Activated T-helper 2 cell treated with anti-CD3 and anti-CD28 coated beads, Interferon-gamma antibody, Interleukin-2, Interleukin-4, amounts not matched to agents 10 μg/mL and 5 μg/mL and 100 μg/mL, durations not matched to agents 14 hours and 24 hours and 36 hours (primary cell): ENCODE measurements at places on chromosomes 11 and 22. TPM values are rescaled to one million over a fixed set of nuclear protein-coding genes. Genes with fewer than 3 reads are reported as not detected.

DNA sequence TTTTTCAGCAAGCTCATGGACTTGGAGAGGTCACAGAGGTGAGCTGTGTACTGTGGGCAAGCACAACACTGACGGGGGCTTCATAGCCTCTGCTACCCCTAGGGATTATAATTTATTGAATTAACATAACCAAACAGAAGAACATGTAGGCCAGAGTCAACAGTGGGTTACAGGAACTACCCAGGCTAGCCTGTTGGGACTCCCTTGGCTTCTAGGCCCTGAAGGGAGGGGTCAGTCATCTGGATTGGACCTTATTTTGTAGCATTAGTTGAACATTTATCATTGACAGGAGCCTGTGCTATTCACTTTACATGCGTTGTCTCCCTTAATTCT lies 56.9 kb downstream of the KREMEN1 start:
- no peak for DNase-seq
- H3K27ac ChIP-seq, result no peak overlapping the region
- no peak overlapping the region for H3K4me3 ChIP-seq
- peaks cover 13% of the 10 kb centered on the region for H3K27me3 ChIP-seq

Gene TRPM5
- not detected in 2 replicates for total RNA-seq

- no peak for DNase-seq
- H3K4me1 ChIP-seq, result peaks cover under 1% of the 10 kb centered on the region
- H3K27ac ChIP-seq, result no peak overlapping the region
- H3K36me3 ChIP-seq, result no peaks in the 10 kb centered on the region
- peaks cover 25% of the 10 kb centered on the region for H3K27me3 ChIP-seq
Observed at GRCh38 chr11:35938231-35938630, 5.6 kb upstream of the LDLRAD3 start.

Gene RFPL2
- total RNA-seq, result 0.16 TPM in 1 of 2 replicates, not detected in the other

DNA sequence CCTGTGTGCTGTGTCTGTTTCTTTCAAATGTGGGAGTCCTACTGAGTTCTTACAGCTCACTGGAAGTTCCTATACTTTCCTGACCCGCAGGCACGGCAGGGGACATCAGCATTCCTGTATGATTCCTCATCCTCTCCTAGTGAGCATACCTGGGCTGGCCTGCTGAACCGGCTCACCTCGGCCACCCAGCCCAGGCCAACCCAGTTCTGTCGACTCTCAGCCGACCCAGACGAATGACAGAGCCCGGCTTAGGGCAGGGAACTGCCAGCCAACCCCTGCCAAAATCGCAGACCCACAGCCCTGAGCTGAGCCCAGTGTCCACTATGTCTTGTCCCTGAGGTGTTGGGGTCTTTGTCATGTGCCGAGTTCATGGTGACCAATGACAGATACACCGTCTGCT lies 339.7 kb downstream of the BRD1 start:
- H3K4me3 ChIP-seq, result no peak overlapping the region
- DNase-seq, result no peak
- no peaks in the 10 kb centered on the region for H3K27me3 ChIP-seq
- H3K27ac ChIP-seq, result no peak overlapping the region
- no peaks in the 10 kb centered on the region for H3K4me1 ChIP-seq

DNA sequence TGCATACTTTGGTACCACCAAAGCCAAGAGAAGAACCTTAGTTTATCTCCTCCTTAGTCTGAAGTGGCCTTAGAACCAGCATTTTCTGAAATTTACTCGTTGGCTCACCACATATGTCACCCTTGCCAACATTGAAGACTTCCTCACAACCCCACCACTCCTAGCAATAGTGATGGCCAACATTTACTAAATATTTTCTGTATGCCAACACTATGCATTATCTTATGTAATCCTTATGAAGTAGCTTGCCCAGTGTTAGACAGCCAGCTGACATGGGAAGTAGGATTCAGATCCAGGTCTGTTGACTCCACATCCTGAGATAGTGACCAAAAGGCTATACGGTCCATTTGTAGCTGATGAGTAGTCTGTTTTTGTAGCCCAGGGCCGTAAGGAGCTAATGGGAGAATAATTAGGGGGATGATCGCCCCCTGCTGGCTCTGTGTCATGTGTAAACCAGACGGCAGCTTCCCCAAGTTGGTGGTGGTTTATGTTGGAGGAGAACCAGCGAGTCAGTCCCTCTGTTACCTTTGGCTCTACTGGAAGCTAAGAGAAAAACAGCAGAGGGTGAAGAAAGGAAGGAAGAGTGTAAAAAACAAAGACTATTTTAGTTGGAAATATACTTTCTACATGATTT lies 120.5 kb upstream of the RASSF10 start:
- H3K4me1 ChIP-seq, result no peaks in the 10 kb centered on the region
- no peak overlapping the region for H3K4me3 ChIP-seq
- H3K36me3 ChIP-seq, result no peaks in the 10 kb centered on the region
- H3K27me3 ChIP-seq, result peaks cover 8% of the 10 kb centered on the region
- no peak overlapping the region for H3K27ac ChIP-seq

DNA sequence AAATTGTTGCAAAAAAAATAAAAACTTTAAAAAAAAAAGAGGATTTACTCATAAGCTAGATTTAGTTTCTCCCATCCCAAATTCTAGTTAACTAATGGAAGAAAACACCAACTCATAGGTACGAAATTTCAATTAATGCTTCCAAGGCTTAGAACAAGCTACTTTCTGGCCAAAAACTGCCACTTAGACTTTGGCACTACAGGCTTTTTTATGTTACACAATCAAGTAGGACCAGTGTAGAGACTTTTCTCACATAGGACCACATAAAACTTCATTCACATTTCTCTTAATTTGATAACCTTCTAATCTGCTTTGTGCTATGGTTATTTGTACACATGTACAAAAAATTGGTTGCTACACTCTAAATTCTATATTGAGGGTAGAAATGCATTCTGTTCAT lies 3.1 kb downstream of the ST13 start:
- no peaks in the 10 kb centered on the region for H3K27me3 ChIP-seq
- no peak overlapping the region for H3K27ac ChIP-seq
- H3K36me3 ChIP-seq, result peaks cover 40% of the 10 kb centered on the region

Gene FOXRED1
- total RNA-seq, result 48.7 and 52.3 TPM in 2 replicates

DNA sequence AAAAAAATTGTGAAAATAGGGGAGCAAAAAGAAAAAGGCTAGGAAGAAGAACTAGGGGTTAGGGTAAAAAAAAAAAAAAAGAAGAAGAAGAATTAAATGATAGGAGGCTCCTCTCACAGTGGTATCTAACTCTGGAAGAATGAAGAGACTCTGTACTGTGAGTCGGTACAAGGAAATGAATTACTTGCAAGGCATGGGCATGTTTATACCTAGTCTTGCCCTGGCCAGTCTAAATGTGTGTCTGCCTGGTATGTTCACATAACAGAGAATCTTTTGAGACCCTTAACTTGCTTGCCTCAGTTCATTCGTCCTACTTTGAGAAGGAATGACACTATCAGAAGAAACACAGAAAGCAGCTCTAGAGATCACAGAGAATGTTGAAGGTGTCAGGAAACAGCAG lies 159.6 kb downstream of the SWAP70 start:
- H3K27me3 ChIP-seq, result no peaks in the 10 kb centered on the region
- H3K36me3 ChIP-seq, result no peaks in the 10 kb centered on the region
- no peak for DNase-seq
- H3K4me1 ChIP-seq, result peaks cover 9% of the 10 kb centered on the region
- no peak overlapping the region for H3K27ac ChIP-seq

DNA sequence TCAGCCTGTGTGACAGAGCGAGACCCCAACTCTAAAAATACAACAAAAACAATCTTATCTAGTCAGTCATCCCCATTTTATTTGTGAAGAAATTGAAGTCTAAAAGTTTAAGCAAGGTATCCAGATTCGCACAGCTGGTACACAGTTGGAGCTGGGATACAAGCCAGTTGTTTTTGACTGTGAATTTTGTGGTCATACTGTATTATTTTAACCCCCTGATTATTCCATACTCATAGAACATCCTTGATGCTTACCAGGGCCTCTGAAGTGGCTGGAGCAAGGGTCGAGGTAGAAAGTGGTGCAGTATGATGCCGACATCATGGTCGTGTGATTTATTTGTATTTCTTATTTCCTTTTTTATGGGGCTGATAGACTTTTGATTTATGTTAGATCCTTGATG lies 50.0 kb downstream of the BID start:
- no peak for DNase-seq
- peaks cover 22% of the 10 kb centered on the region for H3K36me3 ChIP-seq
- no peak overlapping the region for H3K27ac ChIP-seq
- no peak overlapping the region for H3K4me3 ChIP-seq
- H3K4me1 ChIP-seq, result peaks cover 7% of the 10 kb centered on the region

- peaks cover 29% of the 10 kb centered on the region for H3K36me3 ChIP-seq
- no peak for DNase-seq
- H3K27ac ChIP-seq, result no peak overlapping the region
Observed at GRCh38 chr22:31652088-31652487, 9.9 kb downstream of the PISD start.

Gene TMEM151A
- not detected in 2 replicates for total RNA-seq

DNA sequence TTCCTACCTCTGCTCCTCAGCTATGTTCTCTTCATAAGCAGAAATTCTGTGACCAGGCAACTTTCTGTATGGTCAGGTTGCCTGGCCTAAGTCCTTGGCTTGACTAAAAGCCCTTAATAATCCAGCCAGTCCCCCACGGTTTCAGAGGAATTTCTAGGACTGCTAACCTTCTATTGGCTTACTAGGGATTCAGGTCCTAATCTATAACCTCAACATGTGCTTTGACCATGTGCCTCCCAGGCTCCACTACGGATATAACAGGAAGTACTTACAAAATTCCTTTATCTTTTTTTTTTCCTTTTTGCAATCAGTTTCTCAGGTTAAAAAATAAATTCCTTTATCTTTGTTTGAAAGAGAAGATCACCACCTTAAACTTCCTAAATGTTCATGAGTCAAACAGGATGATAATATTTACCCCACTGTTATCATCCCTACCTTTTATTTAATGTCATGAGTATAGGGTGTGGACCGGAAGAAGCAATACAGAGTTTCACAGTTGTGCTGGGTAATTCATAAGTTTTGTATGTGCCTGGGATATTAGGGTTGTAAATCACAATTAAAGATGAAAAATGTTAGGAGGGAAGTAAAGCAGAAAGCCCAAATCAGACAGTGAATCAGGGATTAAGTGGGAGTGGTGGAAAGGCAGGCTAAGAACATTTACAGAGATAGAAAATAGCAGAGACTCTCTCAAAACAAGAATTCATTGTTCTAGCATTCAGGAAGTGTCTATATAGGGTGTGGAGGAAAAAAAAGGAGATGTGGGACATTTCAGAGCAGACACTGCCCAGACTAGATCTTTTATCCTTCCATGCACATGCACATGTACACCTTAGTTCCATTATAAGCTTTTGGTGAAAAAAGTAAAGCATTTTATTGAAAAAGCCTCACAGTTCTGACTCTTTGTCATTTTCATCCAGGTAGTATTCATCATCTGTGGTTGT lies 10.7 kb upstream of the POGLUT3 start:
- no peak overlapping the region for H3K27ac ChIP-seq
- H3K4me1 ChIP-seq, result peaks cover 3% of the 10 kb centered on the region
- no peaks in the 10 kb centered on the region for H3K36me3 ChIP-seq
- peaks cover 11% of the 10 kb centered on the region for H3K27me3 ChIP-seq

Gene RIC3
- 2.3 and 3.2 TPM in 2 replicates for total RNA-seq

- peaks cover 37% of the 10 kb centered on the region for H3K36me3 ChIP-seq
- no peaks in the 10 kb centered on the region for H3K27me3 ChIP-seq
- peak overlapping the region; percentile 54 for H3K27ac ChIP-seq
Observed at GRCh38 chr11:130246738-130247137, 68.0 kb downstream of the ZBTB44 start.

GRCh38 chr22:28736301-28737155 lies 5.1 kb downstream of the CHEK2 start:
- H3K27me3 ChIP-seq, result no peaks in the 10 kb centered on the region
- DNase-seq, result no peak
- peaks cover 38% of the 10 kb centered on the region for H3K36me3 ChIP-seq

Gene P2RY6
- total RNA-seq, result not detected in 2 replicates

Gene IL10RA
- 144 and 147 TPM in 2 replicates for total RNA-seq

GRCh38 chr11:14446701-14447169 lies 52.9 kb downstream of the COPB1 start:
- H3K27ac ChIP-seq, result no peak overlapping the region
- H3K4me1 ChIP-seq, result peaks cover 31% of the 10 kb centered on the region
- H3K27me3 ChIP-seq, result no peaks in the 10 kb centered on the region
- H3K4me3 ChIP-seq, result no peak overlapping the region
- no peak for DNase-seq

DNA sequence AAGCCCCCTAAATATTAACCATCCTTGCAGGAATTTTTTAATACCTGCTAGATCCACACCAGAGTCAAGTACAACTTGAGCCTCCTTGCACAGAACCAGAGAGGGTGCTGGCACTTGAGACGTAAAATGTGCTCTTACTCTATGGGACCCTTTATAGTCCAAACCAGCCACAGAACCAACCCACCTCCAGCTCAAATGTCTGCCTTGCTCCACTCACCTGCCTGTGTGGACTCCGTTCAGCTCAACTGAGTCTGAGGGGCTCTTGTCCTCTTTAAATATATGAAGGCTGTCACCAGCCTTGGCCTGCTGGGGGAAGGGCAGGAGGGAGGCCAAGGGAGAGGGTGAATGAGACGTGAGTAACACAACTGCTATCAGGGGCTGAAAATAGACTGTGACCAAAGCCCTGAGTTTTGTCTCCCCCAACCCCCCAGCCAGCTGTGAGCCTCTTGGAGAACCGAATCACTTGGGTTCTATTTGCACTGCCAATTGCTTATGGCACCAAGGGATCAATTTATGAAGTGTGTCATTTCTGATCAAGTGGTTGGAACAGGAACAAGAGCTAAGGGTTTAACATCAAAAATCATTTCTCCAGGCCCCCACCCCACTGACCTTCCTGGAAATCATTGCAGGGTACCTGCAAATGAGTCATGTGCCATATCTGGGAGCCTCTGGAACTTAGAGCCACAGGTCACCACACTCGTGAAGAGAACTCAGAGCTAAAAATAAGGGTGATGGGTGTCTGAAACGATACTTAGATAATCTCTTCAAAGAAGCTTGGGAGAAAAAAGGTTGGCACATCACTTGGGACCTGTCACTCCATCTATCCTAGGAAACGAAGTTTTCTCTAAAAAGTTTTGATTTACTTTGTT lies at the start of gene CSRP3:
Gene CSRP3, minus strand, starts transcription at position 247 of the 869 bp plus-strand sequence. CDS start 9,535 bp downstream, outside the sequence.
- H3K4me3 ChIP-seq, result no peak within 1 kb of the TSS
- H3K4me1 ChIP-seq, result no peaks in the 10 kb centered on the region
- DNase-seq, result no peak
- H3K36me3 ChIP-seq, result no peaks in the 10 kb centered on the region

Gene SLC25A1
- total RNA-seq, result 52.0 and 53.1 TPM in 2 replicates

GRCh38 chr11:1500466-1501420 lies 14.2 kb upstream of the MOB2 start:
- no peak overlapping the region for H3K27ac ChIP-seq
- no peak for DNase-seq
- H3K4me1 ChIP-seq, result peaks cover 11% of the 10 kb centered on the region

Gene PIWIL4
- 0.67 and 0.84 TPM in 2 replicates for total RNA-seq

DNA sequence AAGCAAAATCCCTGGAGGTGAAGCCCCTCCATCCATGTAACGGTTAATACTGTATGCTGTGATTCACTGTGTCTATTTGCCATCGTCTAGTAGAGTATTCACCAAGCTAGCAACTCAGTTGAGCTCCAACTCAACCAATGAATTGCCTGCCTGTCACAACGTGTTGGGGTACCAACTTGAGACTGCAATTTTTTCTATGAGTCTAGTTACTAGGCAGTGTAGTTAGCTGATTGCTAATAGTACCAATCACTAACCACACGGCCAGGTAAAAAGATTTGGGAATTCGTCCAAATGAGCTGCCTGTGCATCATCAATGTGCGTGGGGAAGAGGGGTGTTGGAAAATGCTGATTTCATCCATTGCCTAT lies 1.0 kb upstream of the BTG4 start:
- H3K4me1 ChIP-seq, result peaks cover 8% of the 10 kb centered on the region
- no peak overlapping the region for H3K27ac ChIP-seq
- peaks cover 44% of the 10 kb centered on the region for H3K27me3 ChIP-seq
- DNase-seq, result no peak
